ENCODE measurements at places on chromosomes 3 and 15. TPM values are rescaled to one million over a fixed set of nuclear protein-coding genes. Genes with fewer than 3 reads are reported as not detected.

DNA sequence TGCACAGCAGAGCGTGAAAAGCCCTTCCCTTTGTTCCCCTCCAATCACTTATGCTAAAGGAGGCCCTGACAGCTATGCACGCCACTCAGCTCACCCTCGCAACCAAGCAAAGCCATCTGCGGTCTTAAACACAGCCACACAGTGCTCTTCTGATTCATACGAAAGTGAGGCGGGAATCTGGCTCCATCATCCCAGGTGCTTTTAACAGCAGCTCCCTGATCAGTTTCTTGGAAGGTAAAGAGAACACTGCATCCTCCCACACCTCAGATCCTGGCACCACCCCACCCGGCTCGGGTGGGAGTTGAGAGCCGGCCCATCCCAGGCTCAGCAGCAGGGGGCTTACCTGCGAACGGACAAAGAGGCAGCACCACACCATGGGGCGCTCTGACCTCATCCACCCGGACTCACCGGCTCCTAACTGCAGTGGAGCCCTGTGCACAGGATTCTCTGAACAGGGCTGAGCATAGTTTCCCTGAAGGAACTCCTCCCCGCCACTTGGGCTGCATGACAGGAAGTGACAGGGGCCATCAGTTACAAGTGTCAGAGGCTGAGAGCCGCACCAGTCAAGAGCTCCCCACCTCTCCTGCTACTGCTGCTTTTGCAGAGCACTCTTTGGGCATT lies 114.3 kb upstream of the ARHGEF3 start:
- H3K4me1 ChIP-seq = no peaks in the 10 kb centered on the region
- no peak overlapping the region for H3K27ac ChIP-seq
- no peak overlapping the region for H3K4me3 ChIP-seq
- DNase-seq = no peak
- H3K36me3 ChIP-seq = no peaks in the 10 kb centered on the region

DNA sequence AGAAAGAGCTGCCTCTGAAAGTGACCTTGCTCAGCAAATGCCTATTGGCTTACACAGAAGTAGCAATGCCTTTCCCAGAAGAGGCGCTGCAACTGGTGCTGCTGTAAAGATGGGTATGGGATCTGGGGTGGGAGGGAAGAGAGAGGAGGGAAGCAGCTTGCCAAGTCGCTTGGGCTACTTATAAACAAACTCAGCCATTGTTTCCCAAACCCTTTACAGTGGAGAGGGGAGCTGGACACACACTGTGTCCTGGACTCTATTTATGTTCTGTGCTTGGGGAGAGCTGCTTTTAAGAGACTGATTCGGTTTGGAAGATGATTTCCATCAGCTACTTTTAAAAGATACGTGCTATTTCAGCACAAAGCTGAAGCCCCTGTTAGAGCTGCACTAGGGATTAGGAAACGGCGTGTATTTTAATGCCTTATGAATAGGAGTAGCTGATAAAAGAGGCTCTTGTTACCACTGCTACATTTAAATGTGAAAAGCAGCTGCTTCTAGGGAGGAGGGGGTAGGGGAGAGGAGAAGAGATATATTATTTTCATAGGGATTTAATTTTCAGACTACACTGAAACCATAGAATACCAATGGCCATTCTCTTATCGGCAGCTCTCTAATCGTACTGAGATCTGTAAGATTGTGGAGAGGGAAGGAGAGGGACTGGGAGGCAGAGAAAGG lies 440.6 kb downstream of the MCTP2 start:
- DNase-seq = no peak
- no peaks in the 10 kb centered on the region for H3K4me1 ChIP-seq
- no peak overlapping the region for H3K27ac ChIP-seq
- H3K27me3 ChIP-seq = no peaks in the 10 kb centered on the region
- no peak overlapping the region for H3K4me3 ChIP-seq

The DNASE1L3 gene
- 76.1 TPM for total RNA-seq

- DNase-seq = no peak
- no peak overlapping the region for H3K27ac ChIP-seq
- H3K4me3 ChIP-seq = no peak overlapping the region
- H3K36me3 ChIP-seq = no peaks in the 10 kb centered on the region
- no peaks in the 10 kb centered on the region for H3K27me3 ChIP-seq
- no peaks in the 10 kb centered on the region for H3K4me1 ChIP-seq
Measured at GRCh38 chr3:105626739-105627138, 242.1 kb downstream of the CBLB start.

DNA sequence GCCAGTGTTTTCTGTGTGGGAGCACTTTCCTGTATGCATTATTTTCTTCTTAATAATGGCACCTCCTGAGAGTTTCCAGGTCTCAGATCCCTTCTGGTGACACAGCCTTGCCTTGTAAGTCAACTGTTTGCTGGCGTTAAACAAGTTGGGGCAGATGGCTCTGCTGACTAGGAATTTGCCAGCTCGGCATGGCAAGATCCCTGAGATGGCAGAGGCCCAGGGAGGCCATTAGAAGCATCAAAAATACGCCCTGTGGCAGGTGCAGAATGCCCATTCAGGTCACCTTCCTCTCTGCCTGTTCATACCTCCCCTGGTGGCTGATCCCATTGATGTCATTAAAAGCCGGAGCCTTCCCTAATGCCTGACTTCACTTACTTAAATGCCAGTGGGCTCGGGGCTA lies 320.9 kb upstream of the CTDSPL start:
- H3K27ac ChIP-seq = no peak overlapping the region
- no peaks in the 10 kb centered on the region for H3K4me1 ChIP-seq
- no peaks in the 10 kb centered on the region for H3K27me3 ChIP-seq
- no peak overlapping the region for H3K4me3 ChIP-seq

The NLGN1 gene
- total RNA-seq = 0.67 TPM

- peaks cover 23% of the 10 kb centered on the region for H3K4me1 ChIP-seq
- H3K27ac ChIP-seq = peak overlapping the region; percentile 83
- H3K4me3 ChIP-seq = no peak overlapping the region
- peaks cover 15% of the 10 kb centered on the region for H3K36me3 ChIP-seq
- DNase-seq = no peak
- H3K27me3 ChIP-seq = no peaks in the 10 kb centered on the region
Measured at GRCh38 chr3:9780910-9781309, 11.2 kb upstream of the CAMK1 start.

The DUOX2 gene
- not detected for total RNA-seq

DNA sequence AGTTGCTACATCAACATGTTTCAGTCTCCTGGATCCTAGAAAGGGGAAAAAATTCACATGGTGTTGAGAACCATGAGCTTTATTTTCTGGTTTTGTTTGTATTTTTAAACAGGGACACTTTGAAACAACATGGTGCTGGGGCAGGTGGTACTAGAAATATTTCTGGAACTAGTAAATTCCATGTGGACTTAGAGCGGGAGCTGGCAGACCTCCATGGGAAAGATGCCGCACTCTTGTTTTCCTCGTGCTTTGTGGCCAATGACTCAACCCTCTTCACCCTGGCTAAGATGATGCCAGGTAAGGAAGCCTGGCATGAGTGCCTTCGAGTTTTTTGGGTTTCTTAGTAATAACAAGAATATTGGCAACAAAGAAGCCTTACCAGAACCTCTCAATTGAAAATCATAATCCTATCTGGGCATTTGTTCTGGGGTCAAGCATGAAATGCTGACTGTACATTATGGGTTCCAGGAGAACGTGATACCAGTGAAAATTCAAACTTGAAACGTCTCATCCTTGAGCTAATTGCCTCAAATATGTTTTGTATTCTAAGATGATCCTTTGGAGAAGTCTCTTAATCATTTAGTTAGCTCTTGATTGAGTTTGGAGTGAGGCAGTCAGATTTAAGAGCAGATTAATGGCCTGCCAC lies 7.9 kb downstream of the ALAS1 start:
- H3K4me1 ChIP-seq = peaks cover 65% of the 10 kb centered on the region
- peak overlapping the region; percentile 65 for H3K27ac ChIP-seq
- H3K36me3 ChIP-seq = peaks cover 70% of the 10 kb centered on the region
- no peak overlapping the region for H3K4me3 ChIP-seq
- H3K27me3 ChIP-seq = no peaks in the 10 kb centered on the region

DNA sequence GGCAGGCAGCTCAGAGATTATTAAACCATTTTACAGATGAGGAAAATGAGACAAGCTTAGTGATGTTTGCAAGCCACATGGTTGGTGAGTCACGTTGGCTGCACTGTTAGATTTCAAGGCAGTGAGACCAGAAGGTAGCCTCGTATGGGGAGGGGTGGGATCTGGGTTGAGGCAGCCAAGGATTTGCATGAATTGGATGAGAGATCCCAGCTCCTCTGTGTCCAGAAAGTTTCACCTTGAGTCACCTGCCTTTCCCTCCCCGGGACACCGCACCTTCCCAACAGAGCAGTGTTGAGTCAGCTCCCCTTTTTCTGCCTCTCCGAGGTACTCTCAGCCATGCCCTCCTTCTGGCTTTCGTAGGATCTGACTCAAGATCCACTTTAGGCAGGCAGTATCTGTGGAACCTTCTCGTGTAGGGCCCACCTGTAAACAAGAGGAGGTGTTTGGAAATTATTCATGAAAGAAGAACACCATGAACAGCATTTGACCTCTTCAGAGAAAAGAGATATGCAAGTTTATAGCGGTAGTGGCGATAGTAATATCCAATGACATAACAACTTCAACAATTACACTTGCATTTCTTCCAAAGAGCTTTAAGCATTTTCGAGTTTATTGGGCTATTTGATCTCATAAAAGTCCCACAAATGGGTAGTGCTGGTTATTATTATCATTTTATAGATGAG lies 46.8 kb upstream of the VPS8 start:
- no peak overlapping the region for H3K27ac ChIP-seq
- no peak overlapping the region for H3K4me3 ChIP-seq
- H3K36me3 ChIP-seq = no peaks in the 10 kb centered on the region
- no peak for DNase-seq
- H3K27me3 ChIP-seq = no peaks in the 10 kb centered on the region

DNA sequence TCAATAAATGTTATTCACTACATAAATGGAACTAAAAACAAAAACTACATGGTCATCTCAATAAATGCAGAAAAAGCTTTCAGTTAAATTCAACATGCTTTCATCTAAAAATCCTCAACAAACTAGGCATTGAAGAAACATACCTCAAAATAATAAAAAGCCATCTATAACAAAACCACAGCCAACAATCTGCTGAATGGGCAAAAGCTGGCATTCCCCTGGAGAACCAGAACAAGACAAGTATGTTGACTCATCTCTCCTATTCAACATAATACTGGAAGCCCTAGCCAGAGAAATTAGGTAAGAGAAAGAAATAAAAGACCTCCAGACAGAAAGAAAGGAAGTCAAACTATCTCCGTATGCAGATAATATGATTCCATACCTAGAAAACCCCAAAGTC lies 759.9 kb downstream of the EPHA3 start:
- no peaks in the 10 kb centered on the region for H3K27me3 ChIP-seq
- DNase-seq = no peak
- H3K36me3 ChIP-seq = no peaks in the 10 kb centered on the region

The MKRN3 gene
- 0.59 TPM for total RNA-seq

- DNase-seq = no peak
- peaks cover 2% of the 10 kb centered on the region for H3K4me1 ChIP-seq
- H3K4me3 ChIP-seq = no peak overlapping the region
Measured at GRCh38 chr15:59299929-59300617, 72.6 kb downstream of the MYO1E start.

DNA sequence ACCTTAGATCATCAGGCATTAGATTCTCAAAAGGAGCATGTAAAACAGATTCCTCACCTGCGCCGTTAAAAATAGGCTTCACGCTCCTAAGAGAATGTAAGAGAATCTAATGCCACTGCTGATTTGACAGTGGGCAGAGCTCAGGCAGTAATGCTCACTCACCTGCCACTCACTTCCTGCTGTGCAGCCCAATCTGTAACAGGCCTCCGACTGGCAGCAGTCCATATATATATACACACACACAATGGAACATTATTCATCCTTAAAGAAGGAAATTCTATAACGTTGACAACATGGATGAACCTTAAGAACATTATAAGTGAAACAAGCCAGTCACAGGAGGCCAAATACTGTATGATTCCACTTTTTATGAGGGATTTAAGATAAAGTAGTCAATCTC lies 24.5 kb downstream of the ZNF148 start:
- H3K4me3 ChIP-seq = no peak overlapping the region
- no peak for DNase-seq
- H3K27ac ChIP-seq = no peak overlapping the region
- no peaks in the 10 kb centered on the region for H3K36me3 ChIP-seq

DNA sequence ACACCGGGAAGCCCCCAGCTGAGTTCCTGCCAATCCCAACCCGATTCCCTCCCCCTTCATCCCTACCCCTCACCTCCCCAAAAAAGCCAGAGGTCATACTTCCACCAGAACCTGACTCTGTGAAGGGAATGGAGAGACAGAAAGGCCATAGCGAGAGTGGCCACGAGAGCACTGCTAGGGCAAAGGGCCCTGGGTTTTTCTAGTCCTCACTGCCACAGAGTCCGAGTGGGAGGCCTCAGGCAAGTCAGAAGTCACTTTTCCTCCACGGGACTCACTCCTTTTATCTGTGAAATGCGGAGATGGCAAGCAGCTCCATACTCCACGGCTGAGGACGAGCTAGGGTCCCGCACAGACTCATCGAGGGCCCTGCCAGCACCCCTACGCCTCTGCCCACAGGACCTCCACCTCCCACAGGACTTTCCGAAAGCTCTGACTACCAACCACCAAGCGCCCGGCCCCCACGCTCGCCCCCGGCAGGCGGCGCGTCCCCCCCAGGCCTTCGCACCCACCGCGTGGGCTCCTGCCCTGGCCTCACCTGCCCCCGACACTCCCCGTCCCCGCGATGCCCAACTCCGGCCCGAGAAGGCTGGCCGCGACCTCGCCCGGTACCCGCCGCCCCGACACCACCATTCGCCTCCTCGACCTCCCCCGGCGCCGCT lies 792 bp downstream of the ATP13A3 start:
- H3K4me3 ChIP-seq = peak overlapping the region; percentile 86
- peak overlapping the region; percentile 95 for H3K27ac ChIP-seq
- H3K36me3 ChIP-seq = no peaks in the 10 kb centered on the region
- H3K27me3 ChIP-seq = no peaks in the 10 kb centered on the region
- peak; percentile 49 for DNase-seq

The GCSAM gene
- total RNA-seq = 0.08 TPM

The PATL2 gene
- total RNA-seq = 0.65 TPM

DNA sequence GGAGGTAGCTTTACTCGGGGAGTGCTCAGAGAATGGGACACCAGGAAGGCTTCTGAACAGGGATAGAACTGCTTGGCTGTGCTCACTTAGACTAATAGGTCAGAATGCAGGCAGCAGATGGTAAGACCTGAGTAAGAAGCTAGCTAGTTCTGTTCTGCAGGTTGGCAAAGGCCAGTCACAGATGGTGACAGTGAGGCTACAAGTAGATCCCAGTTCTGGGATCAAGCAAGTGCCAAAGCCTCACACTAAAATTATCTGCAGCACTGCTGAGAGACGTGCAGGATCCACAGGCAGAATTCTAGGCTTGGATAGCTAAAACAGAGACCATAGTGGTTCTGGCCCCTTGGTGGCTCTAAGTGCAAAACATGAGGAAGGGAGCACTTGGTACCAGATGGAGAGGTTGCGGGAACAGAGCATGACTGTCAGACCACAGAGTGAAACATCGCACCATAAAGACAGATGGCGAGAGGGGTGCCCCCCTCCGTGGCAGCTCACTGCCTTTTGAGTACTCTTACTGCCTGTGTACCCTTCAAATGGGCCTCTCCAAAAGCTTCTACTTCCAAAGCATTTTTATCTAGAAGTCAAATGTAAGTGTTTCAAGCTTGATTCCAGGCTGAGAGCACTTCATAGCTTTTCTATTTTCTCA lies 3.6 kb upstream of the GLCE start:
- H3K4me3 ChIP-seq = no peak overlapping the region
- H3K36me3 ChIP-seq = no peaks in the 10 kb centered on the region
- H3K27ac ChIP-seq = no peak overlapping the region
- no peaks in the 10 kb centered on the region for H3K27me3 ChIP-seq
- DNase-seq = no peak
- peaks cover 2% of the 10 kb centered on the region for H3K4me1 ChIP-seq
